ENCODE measurements at places on chromosomes 16 and 17.

DNA sequence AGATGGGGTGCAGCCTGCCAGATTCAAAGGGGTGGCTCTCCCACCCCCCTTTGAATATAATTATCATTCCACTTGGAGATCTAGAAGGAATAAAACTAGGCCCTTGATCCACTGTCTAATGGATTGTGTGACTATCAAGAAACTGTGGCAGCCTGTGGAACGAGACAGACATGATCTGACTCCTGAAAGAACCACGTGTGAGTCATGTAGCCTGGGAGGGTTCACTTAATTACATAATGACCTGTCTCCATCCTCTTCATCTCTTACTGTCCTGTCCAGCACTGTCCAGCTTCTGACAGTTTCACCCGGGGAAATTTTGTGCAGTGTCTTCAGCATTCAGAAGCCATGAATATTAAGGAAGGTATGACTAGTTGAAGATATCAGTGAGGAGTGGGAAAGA lies 43.3 kb upstream of the CDH13 start:
- DNase-seq: no peak

DNA sequence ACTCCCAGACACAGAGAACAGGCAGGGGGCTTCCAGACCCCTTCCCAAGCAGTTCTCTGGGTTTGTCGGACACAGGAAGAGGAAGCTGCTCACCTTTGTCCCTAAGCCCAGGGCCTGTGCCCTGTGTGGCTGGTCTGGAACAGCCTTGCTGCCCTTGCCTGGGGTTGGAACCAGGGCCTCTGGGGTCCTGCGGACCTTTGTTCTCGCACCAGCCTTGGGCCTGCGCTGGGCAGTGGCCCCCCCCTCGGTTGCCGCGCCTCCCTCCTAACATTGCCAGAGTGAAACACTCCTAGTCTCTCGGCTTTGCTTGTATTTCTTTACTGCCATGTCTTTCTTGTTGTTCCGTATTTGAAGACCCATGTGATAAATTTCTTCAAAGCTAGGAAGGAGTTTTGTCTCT lies 8.5 kb upstream of the IL17C start:
- DNase-seq: no peak

DNA sequence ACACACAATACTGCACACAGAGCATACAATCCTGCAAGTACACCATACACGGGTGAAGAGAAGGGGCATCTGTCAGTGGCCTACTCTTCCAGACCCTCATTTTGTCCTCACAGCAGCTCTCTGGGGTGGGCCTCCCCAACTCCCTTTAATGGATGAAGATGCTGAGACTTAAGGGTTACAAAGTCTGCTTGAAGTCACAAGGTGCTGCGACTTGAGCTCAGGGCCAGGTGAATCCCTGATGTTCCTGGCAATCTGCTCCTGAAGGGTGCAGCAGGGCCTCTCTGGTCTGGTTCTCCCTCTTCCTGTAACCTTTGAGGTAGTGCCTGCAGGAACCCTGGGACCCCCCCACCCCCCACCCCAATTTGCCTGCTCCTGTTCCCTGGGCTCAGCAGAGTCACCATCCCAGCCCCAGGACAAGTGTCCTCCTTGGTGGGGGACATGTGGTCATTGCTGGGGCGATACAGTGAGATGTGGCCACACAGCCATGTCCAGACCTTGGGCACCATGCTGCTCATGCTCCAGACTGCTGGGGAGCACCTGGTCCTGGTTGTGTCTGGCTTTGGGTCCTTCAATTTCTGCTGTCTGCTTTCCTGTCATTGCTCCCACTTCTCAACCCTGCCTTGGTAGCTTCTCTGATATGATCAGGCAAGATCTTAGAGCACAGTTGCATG lies 107.5 kb downstream of the METRNL start:
- no peak for DNase-seq

DNA sequence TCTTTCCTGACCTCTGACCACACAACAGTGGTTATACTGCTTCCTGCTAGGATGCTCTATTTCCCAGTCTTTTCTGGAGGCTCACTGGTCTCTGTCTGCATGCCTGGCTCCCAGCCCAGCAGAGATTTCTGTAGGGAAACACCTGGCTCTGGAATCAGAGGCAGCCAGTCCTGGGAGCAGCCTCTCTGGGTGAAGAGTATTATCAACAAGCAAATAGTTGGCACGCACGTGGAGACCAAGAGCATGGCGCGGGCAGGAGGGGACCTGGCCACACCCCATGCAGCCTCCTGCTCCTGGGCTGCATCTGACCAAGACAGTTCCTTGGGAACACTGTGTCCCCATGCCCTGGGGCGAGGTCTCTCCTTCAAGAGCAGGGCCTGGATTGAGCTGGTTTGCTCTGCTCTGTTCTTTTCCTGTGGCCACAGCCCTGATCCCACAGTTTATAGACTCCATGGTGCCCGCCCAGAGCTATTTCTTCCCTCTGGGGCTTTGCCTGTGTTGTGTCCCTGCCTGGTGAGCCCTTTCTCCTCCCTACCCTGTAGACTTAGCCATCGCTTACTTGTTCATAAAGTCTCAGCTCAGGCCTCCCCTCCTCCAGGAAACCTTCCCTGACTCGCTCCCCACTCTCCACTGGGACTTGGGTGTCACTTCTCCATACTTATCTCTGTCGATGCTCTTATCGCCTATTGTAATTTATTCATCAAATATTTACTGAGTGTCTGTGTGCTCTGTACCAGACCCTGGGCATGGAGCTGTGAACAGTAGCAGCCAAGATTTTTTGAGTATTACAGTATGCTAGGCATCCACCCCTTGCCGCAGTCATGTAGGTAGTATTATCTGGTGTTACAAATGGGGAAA lies 60.6 kb downstream of the SCNN1B start:
- no peak for DNase-seq

- no peak for DNase-seq
These were observed 32.8 kb downstream of the IRF8 start for GRCh38 chr16:85931596-85932402.

DNA sequence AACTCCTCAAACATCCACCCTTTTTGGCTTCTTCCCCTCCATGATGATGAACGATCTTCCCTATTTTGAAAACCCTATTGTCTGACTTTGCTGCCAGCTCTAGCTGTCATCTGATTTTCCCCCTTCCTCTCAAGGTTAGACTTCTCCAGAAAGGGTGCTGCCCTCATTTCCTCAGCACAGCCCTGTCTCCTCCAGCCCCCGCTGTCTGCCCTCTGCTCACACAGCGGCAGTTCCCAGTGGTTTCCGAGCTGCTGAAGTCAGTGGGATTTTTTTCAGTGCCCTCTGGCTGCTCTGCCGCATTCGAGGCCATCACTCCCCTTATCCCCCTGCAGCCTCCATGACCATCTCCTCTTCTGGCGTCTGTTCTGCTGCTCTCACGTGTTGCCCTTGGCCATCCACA lies 26.6 kb upstream of the C17orf107 start:
- no peak for DNase-seq

DNA sequence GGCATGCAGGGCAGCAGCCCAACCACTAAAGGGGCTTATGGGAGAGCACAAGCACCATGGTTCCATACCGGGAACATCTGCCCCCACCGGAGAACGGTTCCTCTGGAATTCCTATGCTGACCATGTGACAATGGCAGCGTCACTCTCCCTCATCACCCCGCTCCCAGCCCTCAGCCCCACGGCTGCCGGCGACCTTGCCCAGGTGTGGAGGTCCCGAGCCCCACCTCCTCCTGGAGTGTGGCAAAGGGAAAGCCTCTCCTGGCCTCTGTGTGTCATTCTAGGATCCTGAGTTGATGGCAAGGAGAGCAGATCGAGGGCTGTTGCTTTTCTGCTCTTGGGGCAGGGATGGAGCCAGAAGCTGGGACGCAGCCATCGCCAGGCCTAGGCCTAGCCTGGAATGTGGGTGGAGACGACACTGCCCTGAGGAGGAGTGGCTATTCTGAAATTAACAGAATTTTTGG lies 17.8 kb upstream of the RNPS1 start:
- no peak for DNase-seq

DNA sequence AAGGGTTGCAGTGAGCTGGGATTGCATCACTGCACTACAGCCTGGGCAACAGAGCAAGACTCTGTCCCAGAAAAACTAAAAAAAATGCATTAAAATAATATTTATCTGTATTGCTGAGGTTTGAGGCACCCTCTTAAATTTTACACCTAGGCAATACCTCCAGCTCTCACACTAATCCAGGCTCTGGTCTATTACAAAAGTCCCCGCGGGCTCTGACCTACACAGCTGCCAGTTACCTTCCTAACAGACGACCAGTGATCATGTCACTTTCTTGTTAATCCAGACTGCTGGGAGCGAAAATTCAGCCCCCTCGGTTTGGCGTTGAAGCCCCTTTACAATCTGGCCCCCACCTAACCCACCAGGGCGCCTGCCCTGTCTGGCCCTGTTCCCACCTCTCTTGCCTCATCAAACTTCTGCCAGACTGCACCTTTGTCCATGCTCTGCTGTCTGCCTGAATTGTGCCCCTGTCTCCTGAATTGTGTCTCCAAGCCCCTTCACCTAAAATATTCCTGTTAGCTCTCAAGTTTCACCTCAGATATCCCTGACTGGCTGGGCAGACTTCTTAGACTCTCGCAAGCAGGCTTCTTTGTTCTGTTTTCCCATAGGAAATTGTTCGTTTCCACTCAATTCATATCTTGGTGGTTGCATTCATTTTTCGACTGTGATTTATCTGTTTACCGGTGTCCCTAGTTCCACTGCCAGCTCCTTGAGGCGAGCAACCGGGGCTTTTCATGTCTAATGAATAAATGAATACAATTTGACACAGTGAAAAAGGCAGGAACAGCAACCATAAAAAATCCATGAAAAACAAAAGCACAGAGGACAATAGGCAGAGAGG lies 65.9 kb downstream of the PITPNC1 start:
- no peak for DNase-seq

GRCh38 chr17:75481194-75482068 lies 25.0 kb downstream of the TMEM94 start:
- no peak for DNase-seq

GRCh38 chr16:56109205-56109604 lies 82.1 kb upstream of the GNAO1 start:
- no peak for DNase-seq

DNA sequence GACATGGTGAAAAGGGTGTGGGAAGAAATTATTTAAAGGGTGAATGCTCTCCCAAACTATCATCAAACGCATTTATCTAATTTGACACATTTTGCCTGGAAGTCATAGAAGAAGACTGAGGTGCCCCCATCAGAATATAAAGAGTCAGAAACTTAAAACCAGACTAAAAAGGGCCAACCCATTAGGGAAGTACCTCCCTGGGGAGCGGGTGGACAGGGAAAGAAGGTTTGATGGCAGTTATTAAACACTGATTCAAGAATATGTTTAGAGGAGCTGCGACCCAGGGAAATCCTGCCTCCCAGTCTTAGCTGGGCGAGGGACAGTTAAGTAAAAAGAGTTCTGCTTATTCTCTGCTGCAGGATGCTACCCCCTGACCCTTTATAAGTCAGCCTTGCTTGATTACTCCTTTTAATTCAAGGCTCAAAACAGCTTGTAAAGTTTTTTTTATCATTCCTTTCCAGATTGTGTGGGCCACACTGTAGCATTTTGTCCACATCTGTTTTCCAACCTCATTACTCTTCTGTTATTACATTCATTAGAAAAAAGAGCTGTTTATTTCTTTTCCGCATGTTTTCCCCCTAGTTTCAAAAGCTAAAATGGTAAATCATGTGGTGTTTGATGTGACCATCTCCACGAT lies 138.5 kb upstream of the TBX2 start:
- no peak for DNase-seq

GRCh38 chr16:54930005-54930868 lies at the start of gene IRX5:
IRX5 (plus strand) TSS chr16:54930865; CDS start chr16:54931199, 334 bp downstream.
- DNase-seq: no peak

DNA sequence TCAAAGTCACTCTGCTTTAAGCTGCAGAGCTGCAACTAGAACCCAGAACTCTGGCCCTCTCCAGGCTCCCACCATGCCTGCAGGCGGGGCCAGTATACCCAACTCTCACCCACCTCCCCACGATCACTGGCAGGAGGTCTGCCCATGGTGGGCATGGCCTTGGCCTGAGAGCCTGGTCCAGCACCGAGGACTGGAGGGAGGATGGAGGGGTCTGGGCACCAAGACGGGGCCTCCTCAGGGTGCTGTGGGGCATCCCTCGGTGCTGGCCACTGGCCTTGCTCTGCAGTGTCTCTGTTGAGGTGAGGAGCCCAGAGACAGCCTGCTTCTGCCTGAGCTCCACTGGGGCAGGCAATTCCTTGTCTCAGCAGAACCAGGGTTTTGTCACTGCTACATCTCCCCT lies 1.5 kb upstream of the KRT16 start:
- DNase-seq: no peak

DNA sequence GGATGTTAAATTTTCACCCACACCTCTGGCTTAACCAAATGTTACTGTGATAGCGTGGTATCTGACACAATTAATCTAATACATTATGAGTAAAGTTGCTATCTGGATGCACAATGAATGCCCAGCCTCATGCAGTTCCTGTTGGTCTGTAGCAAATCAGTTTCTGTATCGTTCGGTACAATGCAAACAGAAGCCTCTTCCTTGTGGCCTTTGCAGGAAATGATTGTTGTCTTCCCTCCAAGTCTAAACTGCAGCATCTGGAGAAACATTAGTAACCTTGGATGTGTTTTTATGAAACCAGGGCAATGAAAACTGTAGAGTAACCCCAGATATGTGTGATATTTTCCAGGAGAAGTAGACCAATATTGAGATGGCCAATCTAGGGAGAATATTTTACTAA lies 46.8 kb downstream of the CYB561 start:
- no peak for DNase-seq

- peak; percentile 68 for DNase-seq
These were observed 304.4 kb downstream of the SEC14L1 start for GRCh38 chr17:77444984-77445759.

DNA sequence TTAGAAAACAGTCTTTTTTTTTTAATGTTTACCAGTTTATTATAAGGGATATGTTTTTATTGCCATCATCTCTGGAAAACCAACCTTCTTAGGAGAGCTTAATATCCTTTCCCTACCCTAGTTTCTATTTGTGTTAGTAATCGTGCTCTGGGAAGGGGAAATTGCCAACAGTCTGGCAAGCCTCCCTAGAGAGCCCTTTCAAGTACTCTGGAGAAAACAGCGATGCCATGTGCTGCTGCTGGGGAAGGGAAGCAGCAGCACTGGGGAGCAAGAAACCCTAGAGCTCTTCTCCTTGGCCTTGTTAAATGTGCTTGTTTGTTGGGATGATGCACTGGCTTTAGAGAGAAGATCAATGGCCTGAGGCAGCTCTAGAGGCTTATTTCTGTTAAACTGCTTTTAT lies 10.3 kb downstream of the RETREG3 start:
- no peak for DNase-seq

- DNase-seq: peak; percentile 51
These were observed 9.2 kb upstream of the CD300A start for GRCh38 chr17:74457146-74457819.

DNA sequence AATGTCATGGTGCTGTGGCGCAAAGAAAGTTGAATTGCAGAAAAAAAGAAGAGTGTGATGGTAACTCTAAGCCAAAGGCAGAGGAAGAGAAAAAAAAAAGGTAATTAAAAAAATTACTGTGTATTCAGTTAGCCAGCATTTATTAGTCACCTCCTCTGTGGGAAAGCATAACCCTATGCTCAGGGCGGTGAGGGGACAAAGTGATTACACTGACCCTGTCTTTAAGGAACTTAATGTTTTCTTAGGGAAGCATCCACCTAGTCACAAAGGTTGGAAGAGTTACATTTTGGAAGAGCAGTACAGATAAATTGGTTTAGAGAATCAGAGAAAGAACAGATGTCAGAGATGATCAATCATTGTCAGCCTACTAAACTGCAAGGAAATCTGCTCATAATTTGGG lies 410.3 kb downstream of the CDH11 start:
- DNase-seq: no peak

Data from stimulated activated CD4-positive, alpha-beta T cell treated with anti-CD3 and anti-CD28 coated beads, TNF-alpha, amount 100 ng/mL, for 24 hours (primary cell).